ENCODE measurements at places on chromosomes 7 and 10. TPM values are rescaled to one million over a fixed set of nuclear protein-coding genes. Genes with fewer than 3 reads are reported as not detected.

DNA sequence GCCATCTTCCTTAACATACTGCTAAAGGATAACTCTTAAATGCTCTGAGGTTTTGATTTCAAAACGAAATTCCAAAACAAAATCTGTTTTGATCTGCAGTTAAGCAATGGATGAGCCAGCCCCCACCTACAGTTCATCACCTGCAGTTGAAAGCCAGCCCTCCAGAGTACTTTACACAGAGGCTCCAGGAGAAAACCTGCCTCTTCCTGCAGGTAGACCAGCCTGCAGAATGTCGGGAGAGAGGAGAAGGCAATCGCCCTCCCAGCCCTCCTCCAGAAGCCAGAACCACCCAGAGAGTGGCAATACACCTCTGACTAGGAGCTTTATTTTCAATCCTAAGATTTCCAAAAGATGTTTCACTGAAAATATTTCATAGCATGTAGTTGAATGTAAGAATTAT is 798.1 kb downstream of the GATA3 start:
- DNase-seq: no peak

GRCh38 chr10:89245802-89246201 is 5.8 kb downstream of the LIPA start:
- no peak for DNase-seq

GRCh38 chr10:91511549-91512330 is 101.6 kb downstream of the HECTD2 start:
- no peak for DNase-seq

- no peak for DNase-seq
These were observed 1041.8 kb downstream of the SORCS3 start for GRCh38 chr10:105682911-105683310.

DNA sequence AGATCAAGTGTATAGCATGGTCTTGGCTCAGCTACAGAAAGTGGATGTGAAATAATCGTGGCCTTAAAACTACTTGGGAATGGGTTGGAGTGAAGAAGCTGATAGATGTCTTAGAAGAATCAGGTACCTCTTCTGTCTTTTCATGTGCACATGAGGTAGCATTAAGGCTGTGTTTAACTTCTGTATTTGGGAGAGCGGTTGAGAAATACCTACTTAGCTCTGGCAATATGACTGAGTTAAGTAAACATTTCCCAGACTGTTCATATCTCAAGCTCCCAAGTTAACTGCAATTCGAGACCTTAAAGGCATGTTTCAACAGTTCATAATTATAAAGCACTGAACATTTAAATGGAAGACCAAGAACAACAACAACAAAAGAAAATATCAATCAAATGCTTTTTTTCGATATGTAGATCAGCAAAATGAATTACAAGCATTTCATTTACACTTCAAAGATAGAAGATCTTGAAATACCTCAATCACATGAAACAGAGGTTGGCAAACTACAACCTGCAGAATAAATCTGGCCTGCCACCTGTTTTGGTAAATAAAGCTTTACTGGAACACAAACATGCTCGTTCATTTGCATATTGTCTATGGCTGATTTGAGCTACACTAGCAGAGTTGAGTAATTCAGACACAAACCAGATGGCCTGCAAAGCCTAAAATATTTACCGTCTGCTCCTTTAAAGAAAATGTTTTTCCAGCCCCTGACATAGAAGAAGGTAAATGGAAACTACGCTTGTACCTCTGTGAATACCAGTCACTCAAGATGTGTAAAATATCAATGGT is 337.1 kb upstream of the GLI3 start:
- no peak for DNase-seq

HOXA11 gene
- total RNA-seq: not detected

DNA sequence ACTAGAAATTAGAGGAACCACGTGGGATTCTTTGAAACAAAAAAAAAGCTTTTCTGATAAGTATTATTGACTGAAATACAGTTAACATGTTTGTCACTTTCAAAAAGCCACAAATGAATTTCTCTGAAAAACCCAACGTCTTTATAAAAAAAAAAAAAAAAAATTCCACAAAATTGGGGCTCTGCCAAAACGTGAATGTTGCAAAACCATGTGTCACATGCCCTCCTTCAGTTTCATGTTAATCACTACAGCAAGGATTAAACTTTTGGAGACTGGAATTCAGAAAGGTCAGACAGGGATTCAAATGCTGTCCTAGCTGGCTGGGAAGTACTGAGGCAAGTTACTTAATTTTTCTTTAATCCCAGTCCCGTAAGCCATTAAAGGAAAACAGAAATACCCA is 278.0 kb upstream of the KLF14 start:
- peak; percentile 55 for DNase-seq

DNA sequence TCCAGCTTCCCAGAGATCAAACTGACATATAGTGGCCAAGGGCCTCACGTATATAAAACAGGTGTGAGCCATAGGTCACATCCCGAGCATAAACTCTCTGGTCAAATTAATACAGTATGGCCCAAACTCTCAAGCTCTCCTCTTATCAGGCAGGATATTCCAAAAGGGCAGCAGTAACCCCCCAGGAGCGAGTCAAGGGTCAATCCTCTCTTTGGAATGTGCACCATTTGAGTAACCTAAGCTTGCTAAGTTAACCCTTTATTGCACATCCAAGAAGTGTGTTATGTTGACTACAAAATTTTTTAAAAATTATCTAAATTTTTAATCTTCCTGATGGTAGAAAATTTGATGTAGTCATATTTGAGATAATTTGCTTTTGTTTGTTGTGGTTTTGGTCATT is 4.5 kb upstream of the TRIM24 start:
- DNase-seq: no peak

GRCh38 chr7:22129166-22129565 is 183.5 kb upstream of the CDCA7L start:
- no peak for DNase-seq

SPDYE11 gene
- total RNA-seq: not detected

- DNase-seq: no peak
These were observed 29.8 kb downstream of the ZMIZ1 start for GRCh38 chr10:79098596-79099015.

DNA sequence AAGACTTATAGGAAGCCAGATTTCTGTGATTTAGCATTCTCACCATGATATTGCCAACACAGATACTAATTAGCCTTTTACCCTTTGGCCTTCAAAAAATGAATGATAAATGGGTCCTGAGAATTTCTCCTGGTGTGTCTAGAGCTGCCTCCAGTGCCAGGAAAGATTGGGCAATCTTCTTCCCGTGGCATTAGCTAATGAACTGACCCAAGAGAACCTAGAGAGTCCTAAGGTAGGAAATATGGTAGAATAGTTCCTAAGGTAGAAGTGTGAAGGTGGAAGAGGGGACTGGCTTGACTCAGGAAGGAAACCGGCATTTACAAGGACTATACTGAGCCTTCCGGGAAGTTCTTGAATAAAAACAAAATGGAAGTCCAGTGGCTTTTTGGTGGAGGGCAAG is 133.1 kb downstream of the GFRA1 start:
- DNase-seq: no peak

GRCh38 chr7:2601065-2601464 is 30.7 kb upstream of the TTYH3 start:
- no peak for DNase-seq

DNA sequence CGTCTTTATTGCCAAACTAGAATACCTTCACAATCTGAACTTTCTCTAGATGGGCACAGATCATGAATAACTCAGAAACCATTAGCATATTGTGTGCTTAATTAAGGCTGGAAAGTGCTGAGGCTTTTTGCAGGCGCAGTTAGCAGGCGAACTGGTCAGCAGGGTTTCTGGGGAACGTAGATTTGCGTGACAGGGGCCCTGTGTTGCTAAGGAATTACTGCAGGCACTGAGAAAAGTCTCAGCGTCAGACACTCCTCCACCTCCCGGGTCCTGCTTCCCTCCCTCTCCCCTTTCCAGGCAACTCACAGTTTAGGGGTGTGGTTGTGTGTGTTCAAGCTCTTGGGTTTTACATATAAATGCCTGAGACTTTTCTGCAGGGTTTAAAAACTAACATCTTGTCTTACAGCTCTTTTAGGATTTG is 2.2 kb downstream of the MAP3K8 start:
- DNase-seq: no peak

DNA sequence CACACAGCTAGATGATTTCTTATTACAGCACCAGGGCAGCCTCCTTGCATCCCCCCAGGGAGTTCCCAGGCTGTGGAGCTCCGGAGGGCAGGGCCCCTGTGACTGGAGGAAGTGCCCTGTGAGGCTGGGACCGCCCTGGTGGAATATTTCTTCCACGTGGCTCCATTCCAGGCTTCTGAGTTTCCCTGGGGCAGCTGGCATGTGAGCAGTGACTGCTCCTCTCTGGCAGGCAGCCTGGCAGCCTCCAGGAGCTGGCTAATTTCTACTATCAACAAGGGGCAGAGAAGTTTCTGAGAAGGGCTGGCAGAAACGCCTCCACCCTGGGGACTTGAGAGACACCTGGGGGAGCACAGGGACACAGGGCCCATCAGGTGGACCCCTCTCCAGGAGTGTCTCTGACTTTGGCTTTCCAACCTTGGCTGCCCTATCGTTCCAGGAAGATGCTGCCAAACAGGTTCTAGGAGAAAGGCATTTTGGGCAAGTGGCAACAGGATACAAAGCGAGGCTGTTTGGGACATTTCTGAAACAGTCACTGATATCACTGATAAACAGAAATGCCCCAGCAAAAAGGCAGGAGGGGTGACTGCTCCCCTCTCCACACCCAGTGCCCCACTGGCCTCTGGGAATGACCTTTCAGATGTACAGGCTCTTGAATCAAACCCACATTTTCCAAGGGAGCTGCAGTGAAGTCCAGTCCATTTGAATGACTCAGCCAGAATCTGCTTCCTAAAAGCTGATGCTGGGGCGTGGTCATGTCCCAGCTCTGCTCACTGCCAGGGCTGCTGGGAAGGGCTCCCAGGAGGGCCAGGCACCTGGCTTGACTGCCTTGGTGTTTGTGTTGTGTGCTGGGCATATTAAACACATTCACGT is 16.1 kb downstream of the MYOF start:
- DNase-seq: peak; percentile 50

STEAP1B gene
- total RNA-seq: 0.25 TPM

DNA sequence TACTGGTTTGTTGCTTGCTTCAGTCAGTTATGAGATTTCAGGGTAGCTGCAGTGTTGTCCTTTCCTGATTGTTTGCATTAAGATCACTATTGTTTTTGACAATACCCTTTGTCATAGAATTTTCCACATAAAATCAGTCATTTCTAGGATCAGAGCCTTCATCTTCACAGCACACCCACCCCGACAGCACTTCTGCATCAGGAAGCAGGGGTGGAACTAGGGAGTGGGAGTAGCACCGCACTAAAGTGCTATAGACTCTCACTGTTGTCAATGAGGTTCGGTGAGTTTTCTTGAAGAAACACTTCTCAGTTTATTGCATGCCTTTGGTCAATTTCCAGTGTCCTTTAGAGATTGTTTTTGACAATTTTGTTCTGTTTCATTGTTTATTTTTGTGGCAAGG is 632.5 kb downstream of the AUTS2 start:
- DNase-seq: no peak

CYP26C1 gene
- 0.20 TPM for total RNA-seq

DNA sequence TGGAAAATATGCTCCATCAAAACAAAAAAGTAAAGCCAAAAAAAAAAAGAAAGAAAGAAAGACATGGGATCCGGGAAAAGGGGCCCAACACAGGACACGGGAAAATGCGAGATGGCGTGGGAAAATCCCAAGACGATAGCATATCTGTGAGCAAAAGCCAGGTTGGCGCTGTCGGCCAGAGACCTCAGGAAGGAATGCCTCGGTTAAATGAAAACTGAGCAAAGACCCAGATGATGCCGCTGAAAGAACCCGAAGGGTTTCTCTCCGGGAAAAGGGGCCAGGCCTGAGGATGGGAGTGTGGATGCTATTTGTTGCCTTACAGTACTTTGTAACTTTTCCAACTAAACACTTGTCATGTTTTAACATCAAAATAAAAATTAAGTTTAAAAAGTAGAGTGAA is 49.5 kb upstream of the PPP2R2D start:
- DNase-seq: peak; percentile 1

DNA sequence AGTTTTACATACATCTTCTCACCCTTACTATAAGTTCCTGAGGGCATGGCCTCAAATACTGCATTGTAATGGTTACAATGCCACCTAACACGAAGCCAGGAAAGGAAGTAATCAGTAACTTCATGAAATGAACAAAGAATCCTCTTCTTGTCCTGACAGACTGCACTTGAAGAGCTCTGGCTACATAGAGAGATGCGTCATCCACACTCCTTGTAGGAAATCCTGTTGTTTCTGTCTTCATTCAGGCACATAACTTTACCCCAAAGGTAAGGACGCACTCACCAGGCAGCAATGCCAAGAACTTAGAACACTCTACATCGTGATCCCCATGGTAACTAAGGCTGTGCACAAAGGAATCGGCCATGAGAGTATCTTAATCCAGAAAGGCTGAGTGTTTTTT is 80.3 kb upstream of the ARID5B start:
- DNase-seq: no peak

DNA sequence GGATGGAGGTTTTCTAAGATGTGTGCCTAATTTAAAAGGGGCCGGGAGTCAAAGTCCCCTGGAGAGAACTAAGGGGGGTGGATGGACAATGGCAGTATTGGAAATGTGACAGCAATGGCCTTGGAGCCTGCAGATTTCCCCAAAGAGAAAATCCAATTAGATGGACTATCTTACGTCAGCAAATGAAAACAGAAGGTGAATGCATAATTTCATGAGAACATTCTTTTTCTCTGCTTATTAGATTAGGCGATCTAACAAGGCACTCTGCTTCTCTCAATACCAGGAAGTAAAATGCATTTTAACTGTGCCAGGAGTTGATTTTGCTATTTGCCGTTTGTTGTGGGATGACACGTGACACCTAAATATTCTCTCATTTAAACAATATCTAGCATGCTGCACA is 226.6 kb downstream of the ADAM12 start:
- DNase-seq: no peak

FEZF1 gene
- not detected for total RNA-seq

Measured in ovary (tissue), 10 donors.